ENCODE measurements at places on chromosomes 16 and 17.

DNA sequence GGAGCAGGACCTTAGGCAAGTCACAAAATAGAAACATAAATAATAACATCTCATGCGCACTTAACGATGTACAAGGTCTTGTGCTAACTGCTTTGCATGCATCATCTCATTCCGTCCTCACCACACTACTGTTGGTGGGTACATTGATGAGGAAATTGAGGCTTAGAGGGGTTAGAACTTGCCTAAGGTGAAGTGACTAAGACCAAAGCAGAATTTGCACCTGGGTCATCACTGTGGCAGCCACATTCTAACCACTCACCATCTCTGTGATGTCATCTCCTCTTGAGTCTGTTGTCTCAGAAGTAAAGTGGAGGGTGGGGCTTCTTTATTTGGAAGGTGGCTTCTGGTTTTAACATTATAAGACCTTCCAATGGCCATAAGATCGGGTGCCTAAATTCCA, 20.4 kb upstream of the TRIM25 start:
- H3K4me1 ChIP-seq = peaks cover 9% of the 10 kb centered on the region
- no peak overlapping the region for H3K4me3 ChIP-seq
- DNase-seq = no peak

DNA sequence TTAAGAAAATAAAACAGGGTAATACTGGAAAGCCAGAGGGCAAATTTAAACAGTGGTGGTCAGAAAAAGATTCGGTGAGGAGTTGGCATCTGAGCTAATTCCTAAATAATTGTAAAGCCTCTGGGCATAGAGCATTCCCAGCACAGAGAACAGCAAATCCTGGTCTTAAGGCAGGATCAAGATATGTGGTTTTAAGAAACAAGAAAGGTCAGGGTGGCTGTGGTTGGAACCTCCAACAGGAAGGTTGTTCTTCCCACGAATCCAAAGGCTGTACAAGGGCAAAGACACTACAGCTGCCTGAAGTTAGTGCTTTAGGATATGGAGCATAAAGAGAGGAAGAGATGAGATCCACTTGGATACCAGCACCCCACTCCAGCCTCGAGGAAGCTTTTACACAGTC, 114.6 kb downstream of the ZNF18 start:
- H3K27me3 ChIP-seq = no peaks in the 10 kb centered on the region
- no peak overlapping the region for H3K4me3 ChIP-seq
- H3K4me1 ChIP-seq = no peaks in the 10 kb centered on the region
- no peak for DNase-seq
- no peak overlapping the region for H3K27ac ChIP-seq
- no peaks in the 10 kb centered on the region for H3K36me3 ChIP-seq

GRCh38 chr17:67047382-67047781, 3.0 kb downstream of the CACNG1 start:
- H3K27ac ChIP-seq = no peak overlapping the region
- no peaks in the 10 kb centered on the region for H3K4me1 ChIP-seq
- H3K27me3 ChIP-seq = peaks cover 62% of the 10 kb centered on the region

DNA sequence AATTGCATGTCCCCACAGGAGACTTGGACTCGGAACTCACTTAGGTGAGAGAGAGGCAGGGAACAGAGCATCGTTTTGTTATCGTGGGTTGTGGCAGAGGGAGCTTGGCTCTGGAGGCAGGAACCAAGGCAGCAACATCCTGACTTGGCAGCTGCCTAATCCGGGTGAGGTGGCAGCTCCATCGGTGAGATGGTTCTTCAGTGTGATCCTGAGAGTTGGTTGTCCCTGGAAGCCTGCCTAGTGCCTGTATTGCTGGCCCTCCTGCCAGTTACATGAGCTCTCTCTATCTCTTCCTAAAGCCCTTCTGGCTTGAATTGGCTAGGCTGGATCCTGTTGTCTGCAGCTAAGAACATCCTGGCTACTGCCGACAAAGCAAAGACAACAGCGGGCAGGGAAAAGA, 19.9 kb upstream of the SEC14L1 start:
- H3K27me3 ChIP-seq = no peaks in the 10 kb centered on the region
- H3K4me3 ChIP-seq = no peak overlapping the region
- peaks cover 34% of the 10 kb centered on the region for H3K4me1 ChIP-seq
- H3K27ac ChIP-seq = no peak overlapping the region

GRCh38 chr17:54968988-54969332, 395 bp downstream of the STXBP4 start:
- no peak overlapping the region for H3K4me3 ChIP-seq
- H3K4me1 ChIP-seq = no peaks in the 10 kb centered on the region
- DNase-seq = peak; percentile 2
- H3K36me3 ChIP-seq = no peaks in the 10 kb centered on the region

GRCh38 chr17:44384823-44385286, 4.6 kb downstream of the ITGA2B start:
- peaks cover 7% of the 10 kb centered on the region for H3K4me1 ChIP-seq
- no peak overlapping the region for H3K27ac ChIP-seq
- peak overlapping the region; percentile 69 for H3K4me3 ChIP-seq

DNA sequence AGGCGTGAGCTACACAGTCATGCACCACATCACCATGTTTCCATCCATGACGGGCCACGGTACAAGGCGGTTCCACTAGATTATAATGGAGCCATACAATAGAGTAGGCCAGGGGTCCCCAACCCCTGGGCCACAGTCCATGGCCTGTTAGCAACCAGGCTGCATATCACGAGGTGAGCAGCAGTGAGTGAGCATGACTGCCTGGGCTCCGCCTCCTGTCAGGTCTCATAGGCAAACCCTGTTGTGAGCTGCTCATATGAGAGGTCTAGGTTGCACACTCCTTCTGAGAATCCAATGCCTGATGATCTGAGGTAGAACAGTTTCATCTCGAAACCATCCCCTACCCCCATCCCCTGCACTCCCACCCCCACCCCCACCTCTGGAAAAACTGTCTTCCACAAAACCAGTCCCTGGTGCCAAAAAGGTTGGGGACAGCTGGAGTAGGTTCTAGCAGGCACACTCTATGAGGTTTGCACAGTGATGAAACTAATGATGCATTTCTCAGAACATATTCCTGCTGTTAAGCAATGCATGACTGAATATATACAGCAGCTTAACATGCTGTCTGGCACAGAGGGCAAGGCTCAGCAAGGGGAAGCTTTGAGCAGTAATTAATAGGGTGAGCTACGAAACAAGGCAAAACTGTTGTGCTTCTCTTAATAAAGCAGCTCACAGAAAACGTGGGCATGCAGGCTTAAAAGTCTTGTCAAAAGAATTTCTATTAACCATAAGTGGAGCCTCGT, 108.0 kb downstream of the VPS53 start:
- no peaks in the 10 kb centered on the region for H3K27me3 ChIP-seq
- H3K4me3 ChIP-seq = no peak overlapping the region
- no peak overlapping the region for H3K27ac ChIP-seq

DNA sequence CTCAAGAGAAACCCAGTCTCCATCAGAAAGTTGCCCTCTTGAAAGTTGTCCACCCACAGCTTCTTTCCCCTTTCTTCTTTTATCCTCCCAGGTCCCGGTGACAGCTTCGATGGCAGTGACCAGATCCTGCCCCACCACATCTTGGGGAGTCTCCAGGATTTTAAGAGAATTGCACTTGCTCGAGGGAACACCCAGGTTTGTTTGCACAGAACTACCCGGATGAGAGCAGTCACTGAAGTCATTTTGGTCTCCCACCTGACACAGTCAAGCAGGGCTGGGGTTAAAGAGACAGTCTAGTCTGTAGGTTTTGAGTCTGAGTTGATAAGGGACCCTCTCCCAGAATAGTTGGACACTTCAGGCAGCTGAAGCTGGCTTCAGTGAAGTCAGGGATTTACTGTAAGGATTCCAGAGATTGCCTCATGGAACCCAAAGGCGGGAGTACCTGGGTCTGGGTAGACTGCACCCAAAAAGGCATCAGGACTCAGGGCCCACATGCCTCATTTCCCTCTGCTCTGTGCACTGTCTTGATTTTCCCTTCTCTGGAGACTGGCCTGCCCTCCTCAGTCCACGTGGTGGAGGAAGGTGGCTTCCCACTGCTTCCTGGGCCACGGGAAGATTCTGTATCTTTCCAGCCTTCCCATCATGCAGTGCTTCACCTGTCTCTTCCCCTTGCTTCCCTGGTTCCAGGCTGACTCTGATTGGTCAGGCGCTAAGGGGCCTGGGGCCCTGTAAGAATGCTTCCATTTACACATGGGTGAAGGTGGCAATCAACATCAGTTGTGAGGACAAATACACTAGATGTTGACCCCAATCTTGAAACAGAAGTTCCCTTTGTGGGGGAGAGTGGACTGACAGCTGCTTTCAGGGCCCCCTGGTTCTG, 9.5 kb downstream of the MYCBPAP start:
- H3K4me1 ChIP-seq = no peaks in the 10 kb centered on the region
- no peak overlapping the region for H3K4me3 ChIP-seq
- no peak overlapping the region for H3K27ac ChIP-seq
- no peak for DNase-seq
- H3K36me3 ChIP-seq = peaks cover 4% of the 10 kb centered on the region

DNA sequence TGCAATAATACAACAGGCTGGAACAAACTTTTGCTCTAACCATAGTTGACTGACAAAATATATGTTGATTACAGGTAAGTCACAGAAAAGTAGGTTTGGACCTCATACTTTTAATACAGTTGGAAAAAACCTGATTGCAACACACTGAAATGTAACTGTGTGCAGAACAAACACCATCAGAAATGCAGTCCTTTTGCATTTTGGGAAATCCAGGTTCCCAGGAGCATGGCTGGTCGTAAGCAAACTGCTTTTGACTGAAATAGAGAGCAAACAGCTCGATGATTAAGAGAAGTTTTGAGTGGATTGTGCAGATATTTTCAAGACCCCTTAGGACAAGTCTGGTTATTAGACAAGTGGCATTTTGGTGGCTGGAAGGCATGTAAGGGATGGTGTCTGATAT, 8.0 kb downstream of the IGF2BP1 start:
- peaks cover 17% of the 10 kb centered on the region for H3K4me1 ChIP-seq
- peaks cover 6% of the 10 kb centered on the region for H3K36me3 ChIP-seq
- H3K4me3 ChIP-seq = no peak overlapping the region
- DNase-seq = no peak
- no peak overlapping the region for H3K27ac ChIP-seq

- peaks cover 17% of the 10 kb centered on the region for H3K36me3 ChIP-seq
- no peak overlapping the region for H3K27ac ChIP-seq
- no peak overlapping the region for H3K4me3 ChIP-seq
- DNase-seq = peak; percentile 54
Measured at GRCh38 chr16:70695331-70696070, 9.6 kb upstream of the MTSS2 start.

- no peak overlapping the region for H3K27ac ChIP-seq
- H3K36me3 ChIP-seq = no peaks in the 10 kb centered on the region
- no peak overlapping the region for H3K4me3 ChIP-seq
- H3K27me3 ChIP-seq = no peaks in the 10 kb centered on the region
- peaks cover 7% of the 10 kb centered on the region for H3K4me1 ChIP-seq
Measured at GRCh38 chr16:12390644-12391043, 413.0 kb downstream of the CPPED1 start.

DNA sequence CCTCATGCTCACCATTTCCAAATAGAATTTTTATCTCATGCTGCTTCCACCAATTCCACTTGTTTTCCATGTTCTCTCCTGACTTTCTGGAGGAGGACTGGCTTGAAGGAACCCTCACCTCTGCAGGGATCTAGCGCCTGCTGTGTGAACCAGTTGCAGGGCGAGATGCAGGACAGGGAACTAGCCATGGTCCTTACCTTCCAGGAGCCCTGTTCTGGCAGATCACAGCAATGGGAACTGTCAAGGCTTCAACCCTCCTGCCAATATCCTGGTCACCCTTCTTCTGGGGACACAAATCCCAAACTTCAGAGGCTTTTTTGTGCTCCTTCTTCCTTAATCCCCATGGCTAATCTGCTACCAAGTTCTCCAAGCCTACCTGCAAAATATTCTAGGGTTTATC, 60.4 kb upstream of the MMP2 start:
- no peaks in the 10 kb centered on the region for H3K36me3 ChIP-seq
- no peak overlapping the region for H3K27ac ChIP-seq
- no peak for DNase-seq
- no peak overlapping the region for H3K4me3 ChIP-seq
- H3K4me1 ChIP-seq = no peaks in the 10 kb centered on the region
- peaks cover 86% of the 10 kb centered on the region for H3K27me3 ChIP-seq
